Stimulated activated CD8-positive, alpha-beta memory T cell treated with anti-CD3 and anti-CD28 coated beads, Interleukin-4, amount 100 ng/mL, for 1 hour (primary cell): ENCODE measurements at places on chromosomes 16 and 17.

DNA sequence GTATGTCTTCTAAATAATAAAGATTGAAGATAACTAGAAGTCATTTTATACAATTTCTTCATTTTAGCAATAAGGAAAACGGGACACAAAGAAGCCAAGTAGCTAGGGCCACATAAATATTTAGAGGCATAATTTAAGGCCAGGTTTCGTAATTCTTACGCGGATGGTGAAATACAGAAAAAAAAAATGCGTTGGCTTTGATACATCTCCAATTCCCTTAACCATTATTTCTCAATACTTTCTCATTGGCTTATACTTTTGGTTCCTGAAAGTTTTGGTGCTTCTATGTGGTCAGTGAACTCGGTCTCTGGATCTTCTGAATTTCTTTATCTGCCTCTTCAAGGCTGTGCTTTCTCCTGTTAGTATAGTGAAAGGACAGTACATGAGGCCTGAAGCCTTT lies 888.1 kb downstream of the KCNJ2 start:
- no peak for DNase-seq

DNA sequence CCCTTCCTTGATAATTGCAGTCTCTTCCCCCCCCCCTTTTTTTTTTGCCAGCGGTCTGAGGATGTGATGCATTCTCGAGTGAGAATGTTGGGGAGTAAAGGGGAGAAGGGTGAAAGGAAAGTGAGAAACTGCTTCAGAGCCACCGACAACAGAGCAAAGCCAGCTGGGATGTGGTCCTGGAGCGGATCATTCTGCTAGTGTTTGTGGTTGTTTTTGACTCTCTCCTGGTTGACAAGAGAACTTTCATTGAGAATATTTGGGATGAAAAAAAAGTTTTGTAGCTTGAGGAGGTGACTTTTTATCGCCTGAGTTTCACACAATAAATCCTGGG lies 1.3 kb downstream of the NF1 start:
- DNase-seq: no peak

DNA sequence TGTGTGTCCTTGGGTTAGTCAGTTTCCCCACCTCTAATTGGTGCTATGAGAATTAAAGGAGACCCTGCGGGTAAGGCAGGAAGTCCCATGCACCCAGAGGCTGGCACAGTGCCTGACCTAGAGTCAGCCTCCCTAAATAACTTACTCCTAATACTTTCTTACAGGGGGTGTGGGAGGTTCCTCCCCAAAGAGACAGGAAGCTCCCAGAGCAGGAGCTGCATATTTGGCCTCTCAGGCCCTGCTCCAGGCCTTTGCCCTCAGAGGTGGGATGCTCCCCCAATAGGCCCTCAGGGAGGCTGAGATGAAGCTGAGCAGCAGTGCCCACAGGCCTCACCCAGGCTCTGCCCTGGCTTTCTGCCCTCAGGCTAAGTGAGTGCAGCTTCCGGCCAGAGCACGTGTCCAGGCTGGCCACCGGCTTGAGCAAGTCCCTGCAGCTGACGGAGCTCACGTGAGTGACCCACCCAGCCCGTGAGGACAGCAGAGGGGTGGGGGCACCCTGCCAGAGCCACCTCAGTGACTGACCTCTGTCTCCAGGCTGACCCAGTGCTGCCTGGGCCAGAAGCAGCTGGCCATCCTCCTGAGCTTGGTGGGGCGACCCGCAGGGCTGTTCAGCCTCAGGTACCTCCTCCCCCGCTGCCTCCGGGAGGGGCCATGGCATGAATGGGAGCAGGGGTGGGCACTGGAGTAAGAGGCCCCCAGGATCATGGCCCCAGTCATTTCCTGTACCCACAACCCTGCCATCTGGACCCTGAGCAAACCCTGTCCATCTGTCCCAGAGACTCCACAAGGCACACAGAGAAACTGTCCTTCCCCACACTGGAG lies 31.1 kb upstream of the CPNE2 start:
- no peak for DNase-seq

GRCh38 chr16:58842156-58842555 lies 108.0 kb upstream of the GOT2 start:
- DNase-seq: no peak

DNA sequence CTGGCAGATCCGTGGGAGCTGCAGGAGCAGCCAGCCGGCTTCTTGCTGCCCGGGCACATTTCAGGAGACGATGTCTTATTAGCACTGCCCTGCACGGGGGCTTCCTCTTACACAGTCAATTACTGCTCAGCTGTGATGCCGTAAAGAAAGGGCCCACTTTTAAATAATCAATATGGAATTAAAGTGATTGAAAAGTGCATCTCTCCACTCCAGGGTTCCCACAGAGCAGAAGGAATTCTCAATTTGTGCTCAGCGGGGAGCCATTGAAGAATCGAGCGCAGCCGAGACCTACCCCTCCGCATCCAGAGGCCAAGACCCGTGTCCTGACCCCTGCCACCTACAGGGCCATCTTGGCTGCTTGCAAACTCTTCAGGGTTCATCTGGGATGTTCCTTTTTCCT lies 399.4 kb upstream of the C16orf82 start:
- no peak for DNase-seq

DNA sequence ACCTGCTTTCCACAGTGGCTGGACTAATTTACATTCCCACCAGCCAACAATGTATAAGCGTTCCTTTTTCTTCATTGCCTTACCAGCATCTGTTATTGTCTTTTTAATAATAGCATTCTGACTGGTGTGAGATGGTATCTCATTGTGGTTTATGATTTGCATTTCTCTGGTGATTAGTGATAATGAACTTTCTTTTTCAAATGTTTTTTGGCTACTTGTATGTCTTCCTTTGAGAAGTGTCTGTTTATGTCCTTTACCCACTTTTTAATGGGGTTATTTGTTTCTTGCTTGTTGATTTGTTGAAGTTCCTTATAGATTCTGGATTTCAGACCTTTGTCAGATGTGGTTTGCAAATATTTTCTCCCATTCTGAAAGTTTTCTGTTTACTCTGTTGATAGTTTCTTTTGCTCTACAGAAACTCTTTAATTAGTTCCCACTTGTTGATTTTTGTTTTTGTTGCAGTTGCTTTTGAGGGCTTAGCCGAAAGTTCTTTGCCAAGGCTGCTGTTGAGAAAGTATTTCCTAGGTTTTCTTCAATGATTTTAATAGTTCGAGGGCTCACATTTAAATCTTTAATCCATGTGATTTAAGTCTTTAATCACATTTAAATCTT lies 26.8 kb downstream of the ITGAM start:
- DNase-seq: no peak
